ENCODE measurements at places on chromosomes 6 and 20.
A peak's percentile ranks its signal among the peaks of the same experiment; 100 is the strongest.

DNA sequence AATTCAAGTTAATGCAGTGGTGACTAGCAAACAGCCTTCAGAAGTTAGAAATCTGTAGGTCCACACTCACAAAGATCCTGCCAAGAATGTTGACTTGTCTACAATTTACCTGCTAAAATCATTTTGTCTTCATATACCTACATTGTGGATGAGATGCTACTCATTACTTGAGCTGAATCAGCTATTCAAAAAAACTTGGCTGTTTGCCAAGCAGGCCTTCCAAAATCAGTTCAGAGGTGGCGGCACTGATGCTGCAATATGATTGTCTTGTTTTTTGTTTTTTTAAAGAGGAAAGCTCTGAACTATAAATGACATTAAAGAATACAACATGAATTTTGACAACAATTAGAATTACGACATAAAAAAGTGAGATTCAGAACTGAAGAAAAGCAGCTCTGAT, 354.7 kb upstream of the KHDRBS2 start:
- DNase-seq: no peak

GRCh38 chr6:157272866-157273755, 50.2 kb downstream of the TMEM242 start:
- no peak for DNase-seq

- no peak for DNase-seq
These were observed 69.5 kb downstream of the SLX4IP start for GRCh38 chr20:10504608-10504993.

DNA sequence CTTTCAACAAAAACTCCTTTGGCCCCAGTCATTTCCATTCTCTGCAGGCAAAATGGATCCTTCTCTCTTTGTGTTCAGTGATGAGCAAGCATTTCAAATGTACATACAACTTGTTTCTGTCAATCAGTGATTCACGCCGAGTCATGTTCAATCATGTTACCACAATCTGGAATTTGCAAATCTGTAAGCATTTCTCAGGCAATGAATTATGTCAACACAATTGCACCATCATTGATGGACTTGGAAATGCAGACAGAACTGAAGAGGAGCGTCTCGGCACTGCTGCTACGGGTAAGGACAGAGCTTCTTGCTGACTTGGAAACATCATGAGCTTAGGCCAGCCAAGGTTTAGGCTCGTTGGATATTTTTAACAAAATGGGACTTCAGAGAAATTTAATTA, 132.8 kb upstream of the AGPAT4 start:
- DNase-seq: peak; percentile 52

DNA sequence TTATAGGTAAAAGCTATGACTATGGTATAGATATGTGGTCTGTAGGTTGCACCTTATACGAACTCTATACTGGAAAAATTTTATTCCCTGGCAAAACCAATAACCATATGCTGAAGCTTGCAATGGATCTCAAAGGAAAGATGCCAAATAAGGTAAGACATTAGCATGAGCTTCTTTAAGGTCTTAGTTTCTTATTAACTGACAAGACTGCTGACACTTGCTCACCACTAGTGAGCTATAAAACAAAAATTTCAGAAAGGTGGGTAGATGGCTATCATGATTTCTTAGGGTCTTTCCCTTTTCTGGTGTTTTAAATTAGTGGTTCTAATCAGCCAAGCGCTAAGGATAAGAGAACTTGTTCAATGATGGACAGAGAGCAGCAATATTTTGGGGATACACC, 21.9 kb downstream of the FAM217A start:
- DNase-seq: no peak

DNA sequence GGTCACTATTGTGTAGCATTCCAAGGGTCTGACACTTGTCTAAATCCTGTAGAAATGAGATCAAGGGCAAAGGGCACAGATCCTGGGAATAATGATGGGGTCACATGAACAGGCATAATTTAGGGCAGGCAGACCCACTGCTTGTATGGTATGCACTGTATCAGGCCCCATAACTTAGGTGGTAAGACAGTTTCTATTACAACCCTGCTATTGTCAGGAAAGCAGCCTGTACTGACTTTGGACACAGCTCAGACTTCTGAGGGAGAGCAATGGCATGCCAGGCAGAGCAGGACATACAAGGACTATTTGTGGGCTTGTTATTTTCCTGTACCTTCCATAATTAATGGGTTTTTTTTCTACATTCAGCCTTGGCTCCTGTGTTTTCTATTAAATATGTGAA, 286.8 kb downstream of the PKHD1 start:
- no peak for DNase-seq

- no peak for DNase-seq
These were observed 3.9 kb upstream of the KIAA0408 start for GRCh38 chr6:127463056-127463455.

GRCh38 chr6:19301980-19302379, 535.2 kb upstream of the ID4 start:
- DNase-seq: no peak

DNA sequence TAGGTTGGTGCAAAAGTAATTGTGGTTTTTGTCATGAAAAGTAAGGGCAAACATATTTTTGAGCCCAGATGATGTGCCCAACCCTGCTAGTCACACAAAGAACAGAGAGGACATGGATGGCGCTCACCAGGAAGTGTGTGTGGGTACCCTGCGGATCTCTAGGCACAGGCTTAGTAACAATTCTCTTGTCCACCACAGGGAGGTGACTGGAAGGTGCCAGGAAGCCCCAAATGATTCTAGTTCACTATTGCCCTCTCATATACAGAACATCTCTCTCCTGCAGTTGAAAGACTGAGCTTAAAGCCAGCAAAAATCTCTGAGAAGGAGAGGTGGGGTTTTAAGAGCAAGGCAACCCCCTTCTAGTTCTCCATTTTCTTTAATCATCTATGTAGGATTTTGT, 272.1 kb upstream of the TAB2 start:
- DNase-seq: no peak

GRCh38 chr20:34201531-34201930, 39.7 kb upstream of the ASIP start:
- DNase-seq: no peak

- DNase-seq: no peak
These were observed 5.9 kb downstream of the TTLL2 start for GRCh38 chr6:167330750-167331149.

- no peak for DNase-seq
These were observed 7.1 kb downstream of the PLEKHG1 start for GRCh38 chr6:150606647-150607328.

DNA sequence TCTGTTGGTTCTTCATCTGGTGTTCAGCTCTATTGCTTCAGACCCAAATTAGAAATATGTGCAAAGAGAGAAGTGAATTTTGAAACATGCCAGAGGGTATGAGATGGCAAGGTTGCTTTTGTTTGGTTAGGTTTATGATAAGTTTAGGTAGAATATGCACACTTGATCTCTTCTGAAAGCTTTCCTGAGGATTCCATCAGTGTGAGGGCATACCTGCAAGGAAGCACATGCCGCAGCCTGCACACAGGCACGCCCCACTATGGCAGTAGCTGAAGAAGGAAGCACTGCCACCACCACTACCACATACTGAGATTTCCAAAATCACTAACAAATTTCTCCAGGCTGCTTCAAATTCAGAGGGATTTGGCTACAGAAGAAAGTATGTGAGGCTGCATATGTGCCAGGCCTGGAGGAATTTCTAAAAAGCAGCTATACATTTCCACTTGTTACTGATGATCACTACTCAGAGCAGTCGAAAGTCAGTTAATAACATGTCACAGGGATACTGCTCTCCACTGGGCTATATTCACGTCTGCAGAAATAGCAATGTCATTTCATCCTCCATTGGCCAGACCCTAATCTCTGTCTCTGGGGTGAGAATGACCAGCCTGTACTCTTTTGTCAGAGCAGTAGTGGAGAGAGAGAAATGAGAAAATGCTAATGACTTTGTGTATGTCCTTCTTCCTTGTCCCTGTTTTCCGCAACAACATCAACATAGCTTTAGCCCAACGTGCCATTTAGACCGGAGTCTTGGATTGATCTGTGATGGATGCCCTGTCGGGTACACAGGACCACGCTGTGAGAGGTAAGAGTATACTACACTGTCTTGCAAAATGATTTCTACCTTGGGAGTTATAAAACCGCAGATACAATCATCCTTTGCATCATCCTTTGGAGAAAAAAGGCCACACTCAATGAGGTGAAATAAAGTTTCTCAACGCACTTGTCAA, 396.7 kb downstream of the LAMA2 start:
- no peak for DNase-seq

GRCh38 chr6:963456-963855, 270.5 kb upstream of the EXOC2 start:
- DNase-seq: no peak

GRCh38 chr6:108874470-108875160, 26.4 kb downstream of the ARMC2 start:
- DNase-seq: no peak

- DNase-seq: no peak
These were observed 229.7 kb upstream of the MOCS1 start for GRCh38 chr6:40163924-40164323.

GRCh38 chr6:106339334-106340029, 13.9 kb upstream of the ATG5 start:
- DNase-seq: peak; percentile 24

GRCh38 chr6:6604566-6604965, 16.0 kb downstream of the LY86 start:
- no peak for DNase-seq

DNA sequence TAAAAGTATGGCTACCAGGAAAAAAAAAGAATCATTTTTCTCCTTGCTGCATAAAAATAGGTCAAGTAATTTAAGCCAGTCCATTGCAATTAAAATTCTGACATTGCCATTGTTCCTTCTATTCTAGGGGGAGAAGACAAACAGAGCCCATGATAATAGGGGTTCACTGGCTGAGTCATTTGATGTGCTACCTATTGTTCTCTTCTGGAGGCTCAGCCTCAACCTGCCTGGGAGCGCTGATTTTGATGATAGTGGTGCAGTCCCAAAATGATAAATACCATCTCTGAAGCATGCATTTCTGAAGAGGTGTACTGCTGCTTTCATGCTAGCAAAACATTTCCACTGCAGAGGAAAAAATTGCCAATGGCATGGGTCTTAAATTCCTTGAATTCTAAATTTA, 5.8 kb downstream of the CITED2 start:
- no peak for DNase-seq

DNA sequence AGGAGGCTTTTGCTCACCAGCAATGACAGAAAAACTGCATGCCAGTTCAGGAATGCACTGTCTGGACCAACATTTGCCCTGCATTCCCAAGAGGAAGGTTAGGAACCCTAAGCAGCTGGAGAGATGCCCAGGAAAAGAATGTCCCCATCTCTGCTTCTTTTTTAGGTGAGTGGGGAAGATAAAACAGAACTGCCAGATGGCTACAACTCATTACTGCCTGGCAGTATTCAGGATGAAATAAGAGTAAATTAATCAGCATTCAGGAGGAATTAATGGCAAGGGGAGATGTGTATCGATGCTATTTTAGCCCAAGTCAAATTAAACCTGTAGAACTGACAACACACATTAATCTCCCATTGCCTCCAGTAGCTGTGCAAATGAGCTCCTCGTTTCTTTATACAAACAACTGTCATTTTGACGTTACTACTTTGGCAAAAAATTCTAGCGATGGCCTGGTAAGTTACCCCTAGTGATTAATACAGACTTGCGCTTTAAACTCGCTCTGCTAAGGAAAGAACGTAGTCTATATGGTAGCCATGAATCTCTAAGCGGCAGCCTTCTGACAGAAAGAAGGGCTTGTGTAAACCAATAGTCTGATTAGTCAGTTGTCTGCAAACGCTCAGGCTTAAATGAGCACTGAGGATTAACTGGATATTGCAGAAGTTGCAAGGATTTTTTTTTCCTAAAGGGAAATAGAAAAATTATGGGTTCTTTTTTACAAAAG, 16.7 kb upstream of the SMLR1 start:
- DNase-seq: peak; percentile 6

GRCh38 chr6:62971976-62972658, 239.2 kb upstream of the FKBP1C start:
- DNase-seq: no peak

GRCh38 chr20:25033265-25033923, 24.5 kb downstream of the ACSS1 start:
- DNase-seq: no peak

- no peak for DNase-seq
These were observed 422.1 kb downstream of the EPM2A start for GRCh38 chr6:145313041-145313855.

GRCh38 chr6:21396313-21396712, 197.2 kb upstream of the SOX4 start:
- DNase-seq: no peak

DNA sequence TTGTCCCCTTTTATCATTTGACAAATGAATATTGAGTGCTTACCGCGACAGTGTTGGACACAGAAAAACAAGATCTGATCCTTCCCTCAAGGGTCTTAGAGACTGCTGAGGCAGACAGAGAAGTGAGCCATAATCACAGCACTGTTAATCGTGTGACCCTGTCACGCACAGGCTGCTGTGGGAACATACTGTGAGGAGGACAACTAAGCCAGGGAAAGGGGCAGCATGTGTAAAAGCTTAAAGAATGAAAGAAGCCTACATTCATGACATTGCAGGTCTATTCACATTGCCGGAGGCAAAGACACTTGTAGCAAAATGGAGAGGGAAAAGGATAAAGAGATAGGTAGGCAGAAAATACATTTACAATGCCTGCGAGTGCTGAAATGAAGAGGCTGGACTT, 32.7 kb downstream of the TRDN start:
- DNase-seq: no peak

GRCh38 chr6:128206610-128207426, 306.0 kb upstream of the THEMIS start:
- no peak for DNase-seq

- no peak for DNase-seq
These were observed 59.3 kb upstream of the SPTLC3 start for GRCh38 chr20:12949429-12949980.

GRCh38 chr6:135850882-135851281, 619 bp upstream of the PDE7B start:
- no peak for DNase-seq

DNA sequence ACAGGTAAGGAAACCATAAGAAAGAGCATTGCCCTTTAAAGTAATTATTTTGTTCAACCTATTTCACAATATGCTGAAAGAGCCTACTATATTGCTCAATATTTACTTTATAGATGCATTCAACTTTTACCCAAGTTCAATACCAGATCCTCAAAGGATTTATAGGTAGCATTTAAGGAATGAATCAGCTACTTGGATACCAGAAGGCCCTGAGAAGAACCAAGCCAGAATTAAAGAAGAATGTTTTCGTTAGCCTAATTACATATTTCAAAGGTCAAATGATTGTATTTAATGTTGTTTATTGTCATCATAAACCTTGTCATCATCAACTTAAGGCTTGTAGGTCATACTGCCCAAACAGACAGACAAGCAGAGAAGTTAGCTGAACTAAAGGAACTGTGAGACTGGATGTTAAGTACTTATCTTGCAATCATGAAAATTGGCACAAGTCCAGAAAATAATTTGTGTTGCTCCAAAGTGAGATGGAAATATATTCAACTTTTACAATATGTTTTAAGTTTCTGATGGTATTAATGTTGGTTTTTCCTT, 636.7 kb downstream of the RFPL4B start:
- no peak for DNase-seq

- no peak for DNase-seq
These were observed 15.4 kb downstream of the MDFI start for GRCh38 chr6:41653691-41654090.

GRCh38 chr20:10430704-10431103, 3.3 kb downstream of the MKKS start:
- DNase-seq: no peak
